Stimulated activated CD4-positive, alpha-beta T cell treated with anti-CD3 and anti-CD28 coated beads, Interleukin-12 subunit alpha, Interleukin-12 subunit beta, amount 100 ng/mL, for 48 hours (primary cell): ENCODE measurements at places on chromosomes 7 and 10.

- no peak for DNase-seq
These were observed 1.1 kb upstream of the HOXA13 start for GRCh38 chr7:27200761-27201579.

GRCh38 chr7:151143261-151144015, 24.1 kb downstream of the GBX1 start:
- no peak for DNase-seq

DNA sequence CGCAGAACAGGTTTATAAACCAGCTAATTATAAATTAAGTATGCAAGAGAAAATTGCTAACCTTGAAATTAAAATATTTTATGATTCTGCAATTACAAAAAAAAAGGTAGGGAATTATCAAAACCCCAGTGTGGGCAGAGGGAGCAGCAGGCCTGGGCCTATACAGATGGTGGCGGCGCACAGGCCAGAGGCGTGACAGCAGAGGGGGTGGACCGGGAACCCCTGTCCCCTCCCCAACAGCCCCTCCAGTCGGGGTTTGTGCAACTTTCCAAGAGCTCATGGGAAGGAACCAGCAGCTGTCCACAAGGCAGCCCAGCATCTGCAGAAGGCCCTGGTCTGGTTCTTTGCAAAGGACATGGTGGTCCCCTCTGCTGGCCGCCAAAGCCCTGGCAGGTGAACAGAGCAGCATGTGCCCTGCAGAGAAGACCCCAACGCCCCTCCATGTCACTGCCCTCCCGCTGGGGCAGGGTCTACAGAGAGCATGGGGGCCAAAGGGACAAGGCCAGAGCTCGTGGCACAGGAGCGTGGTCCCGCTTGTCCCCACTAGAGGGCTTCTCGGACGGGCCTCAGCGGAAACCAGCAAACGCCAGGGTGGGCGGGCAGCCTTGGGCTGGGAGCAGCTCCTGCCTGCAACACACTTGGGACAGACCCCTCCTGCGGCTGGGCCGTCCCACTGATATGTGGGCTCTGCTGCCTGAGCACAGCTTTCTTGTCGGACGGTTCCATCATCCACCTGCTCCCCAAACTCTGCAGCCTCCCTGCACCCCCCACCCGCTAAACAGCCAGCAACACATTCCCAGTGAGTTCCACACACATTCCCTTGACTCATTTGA, 75.1 kb downstream of the EBF3 start:
- peak; percentile 43 for DNase-seq

GRCh38 chr10:101110856-101111523, 20.1 kb upstream of the TLX1 start:
- DNase-seq: no peak

DNA sequence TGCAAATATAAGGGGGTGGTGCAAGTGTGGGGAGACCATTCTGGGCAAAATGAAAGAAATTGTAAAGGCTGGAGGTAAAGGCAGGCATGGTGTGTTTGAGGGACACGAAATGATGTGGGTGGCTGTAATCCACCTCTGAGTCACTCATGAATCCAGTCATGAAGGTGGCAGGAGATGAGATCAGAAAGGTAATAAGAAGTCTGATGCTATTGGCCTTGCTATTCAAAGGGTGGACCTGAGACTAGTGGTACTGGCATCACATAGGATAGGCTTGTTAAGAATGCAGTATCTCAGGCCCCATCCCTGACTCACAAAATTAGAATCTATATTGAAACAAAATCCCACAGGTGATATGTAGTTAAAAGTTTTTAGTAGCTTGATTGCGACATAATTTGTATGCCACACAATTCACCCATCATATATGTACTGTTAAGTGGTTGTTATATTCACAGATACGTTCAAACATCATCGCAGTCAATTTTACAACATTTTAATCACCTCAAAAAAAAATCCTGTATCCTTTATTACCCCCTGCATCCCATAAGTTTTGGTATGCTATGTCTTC, 85.6 kb downstream of the ST8SIA6 start:
- DNase-seq: no peak

DNA sequence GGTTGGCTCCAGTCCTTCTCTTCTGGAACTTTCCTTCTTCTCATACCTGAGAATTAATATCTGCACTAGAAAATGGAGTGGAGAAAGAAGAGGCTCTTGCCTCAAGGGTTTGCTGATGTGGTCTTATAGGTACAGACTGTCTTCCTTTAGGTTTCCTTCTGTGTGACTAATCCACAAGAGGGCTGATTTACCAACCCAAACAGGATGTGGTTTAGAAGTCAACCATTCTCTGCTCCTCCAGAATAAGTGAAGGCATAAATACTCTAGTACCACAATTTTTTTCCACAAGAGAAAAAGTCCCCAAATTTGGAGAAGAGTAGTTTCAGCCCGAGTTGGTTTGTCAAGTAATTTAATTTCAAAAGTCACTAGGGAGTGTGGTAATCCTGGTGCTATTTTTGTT, 85.8 kb downstream of the NRP1 start:
- DNase-seq: no peak

DNA sequence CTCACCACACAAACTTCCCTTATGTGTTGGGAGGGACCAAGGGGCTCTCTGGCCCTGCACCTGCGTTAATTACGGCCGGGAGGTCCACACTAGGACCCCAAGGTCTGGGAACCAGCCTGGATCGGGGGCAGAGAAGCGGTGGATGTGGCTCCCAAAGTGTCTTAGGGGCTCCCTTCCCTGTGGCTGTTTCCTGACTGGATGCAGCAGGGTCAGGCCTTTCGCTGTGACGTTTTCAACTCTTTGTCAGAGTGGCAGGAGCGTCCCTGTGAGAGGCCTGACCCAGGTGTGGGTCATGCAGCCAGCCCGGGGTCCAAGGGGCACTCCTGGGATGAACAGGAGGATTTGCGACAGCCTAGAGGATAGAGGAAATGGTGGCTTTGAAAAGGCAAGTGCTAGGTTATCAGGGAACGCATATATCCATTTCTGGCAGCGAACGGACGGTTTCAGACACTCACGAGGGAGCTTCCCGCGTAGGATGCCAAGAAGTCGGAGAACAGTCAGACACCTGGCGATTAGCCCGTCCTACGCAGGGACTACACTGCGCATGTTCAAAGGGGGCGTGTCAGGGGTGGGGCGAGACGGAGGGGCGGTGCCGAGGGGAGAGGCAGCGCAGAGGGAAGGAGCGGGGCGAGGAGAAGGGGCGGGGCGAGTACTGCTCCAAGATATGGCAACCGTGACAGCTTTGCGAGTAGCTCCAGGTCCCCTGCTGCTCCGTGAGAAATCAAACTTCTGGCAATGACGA, 46.2 kb upstream of the ZNF716 start:
- DNase-seq: no peak

DNA sequence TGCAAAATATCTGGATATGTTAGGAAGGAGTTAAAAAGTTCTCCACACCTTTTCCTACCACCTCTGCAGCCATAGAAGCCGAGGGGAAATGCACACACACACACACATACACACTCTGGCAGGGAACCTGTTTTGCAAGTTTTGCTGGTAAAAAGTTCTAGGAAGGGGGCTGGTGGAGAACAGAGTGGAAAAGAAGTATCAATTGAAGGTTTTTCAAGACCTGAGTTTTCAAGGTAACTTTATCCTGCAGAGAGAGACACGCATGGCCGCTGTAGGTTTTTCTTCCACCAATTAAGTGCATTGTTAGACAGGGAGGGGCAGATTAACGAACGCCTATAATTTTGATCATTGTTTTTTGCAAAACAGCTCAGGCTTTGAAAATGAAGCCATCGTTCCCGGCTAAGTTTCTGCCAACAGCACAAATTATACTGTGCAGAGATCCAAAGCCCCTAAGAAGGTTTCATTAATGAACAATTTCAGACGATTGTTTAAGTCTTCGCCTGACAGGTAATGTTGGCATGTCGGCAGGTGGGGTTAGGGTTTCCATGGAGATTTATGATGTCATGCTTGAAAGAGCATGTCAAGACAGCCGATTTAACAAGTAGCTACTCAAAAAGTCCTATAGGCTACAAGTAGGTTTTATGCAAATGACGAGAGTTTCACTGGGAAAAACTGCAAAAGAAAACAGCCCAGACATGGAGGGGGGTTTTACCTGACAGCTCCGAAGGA, 29.7 kb downstream of the KIAA1217 start:
- no peak for DNase-seq

- DNase-seq: no peak
These were observed 55.9 kb downstream of the SHH start for GRCh38 chr7:155756322-155756721.

GRCh38 chr7:159013181-159013690, 131.4 kb downstream of the VIPR2 start:
- DNase-seq: no peak

DNA sequence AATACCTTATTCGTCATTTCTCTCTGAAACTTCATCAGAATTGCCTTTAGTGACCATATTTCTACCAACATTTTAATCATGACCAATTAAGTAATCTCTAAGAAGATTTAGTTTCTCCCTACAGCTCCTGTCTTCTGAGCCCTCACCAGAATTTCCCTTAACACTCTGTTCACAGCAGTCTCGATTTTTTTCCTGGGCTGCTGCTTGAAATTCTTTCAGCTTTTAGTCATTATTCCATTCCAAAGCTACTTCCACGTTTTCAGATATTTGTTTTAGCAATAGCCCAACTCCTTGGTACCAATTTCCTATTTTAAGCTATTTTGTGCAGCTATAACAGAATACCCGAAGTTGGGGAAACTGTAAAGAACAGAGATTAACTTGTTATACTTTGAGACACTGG, 192.4 kb upstream of the DKK1 start:
- DNase-seq: no peak

DNA sequence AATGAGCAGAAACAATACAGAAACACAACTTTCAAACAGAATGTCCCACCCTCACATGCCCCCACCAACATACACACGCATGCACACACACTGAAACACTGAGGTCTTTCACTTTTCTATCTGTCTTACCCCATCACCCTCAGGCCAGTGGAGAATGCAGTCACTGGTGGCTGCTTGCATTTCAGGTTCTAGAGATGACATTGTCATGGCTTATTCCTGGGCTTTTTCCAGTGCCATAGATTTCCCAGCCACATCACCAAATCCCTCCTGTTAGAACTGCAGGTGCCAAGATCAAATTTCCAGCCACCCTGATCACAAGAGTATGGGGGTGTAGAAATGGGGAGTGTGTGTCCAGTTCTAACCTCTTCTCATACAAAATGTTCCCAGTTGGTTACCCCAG, 68.4 kb downstream of the CACNA2D1 start:
- DNase-seq: no peak

DNA sequence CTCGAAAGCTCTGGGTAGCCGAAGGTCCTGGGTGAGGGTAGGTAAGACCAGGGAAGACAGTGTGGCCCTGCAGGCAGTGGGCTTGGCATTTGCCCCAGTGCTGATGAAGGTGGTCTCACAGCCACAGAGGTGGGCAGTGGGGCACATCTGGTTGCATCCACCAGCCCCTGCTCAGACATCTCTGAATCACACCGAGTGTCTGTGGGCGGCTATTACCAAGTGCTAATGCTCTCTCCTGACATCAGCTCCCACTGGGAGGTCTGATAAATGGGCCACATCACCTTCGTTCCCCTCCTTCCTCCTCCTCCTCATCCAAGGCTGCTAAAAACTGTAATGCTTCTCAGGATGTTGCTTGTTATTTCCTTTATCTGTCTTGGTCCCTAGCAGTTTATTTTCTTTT, 330.9 kb upstream of the COBL start:
- DNase-seq: no peak

DNA sequence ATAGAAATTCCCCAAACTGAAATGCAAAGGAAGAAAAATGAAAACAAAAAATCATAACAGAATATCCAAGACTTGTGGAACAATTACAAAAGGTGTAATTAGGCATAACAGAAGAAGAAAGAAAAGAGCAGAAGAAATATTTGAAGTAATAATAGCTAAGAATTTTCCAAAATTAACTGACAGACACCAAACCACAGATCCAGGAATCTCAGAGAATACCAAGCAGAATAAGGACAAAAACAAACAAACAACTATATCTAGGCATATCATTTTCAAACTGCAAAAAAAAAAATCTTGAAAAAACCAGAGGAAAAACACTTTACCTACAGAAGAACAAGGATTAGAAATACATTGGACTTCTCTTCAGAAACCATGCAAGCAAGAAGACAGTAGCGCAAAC, 25.5 kb downstream of the CFAP70 start:
- no peak for DNase-seq

DNA sequence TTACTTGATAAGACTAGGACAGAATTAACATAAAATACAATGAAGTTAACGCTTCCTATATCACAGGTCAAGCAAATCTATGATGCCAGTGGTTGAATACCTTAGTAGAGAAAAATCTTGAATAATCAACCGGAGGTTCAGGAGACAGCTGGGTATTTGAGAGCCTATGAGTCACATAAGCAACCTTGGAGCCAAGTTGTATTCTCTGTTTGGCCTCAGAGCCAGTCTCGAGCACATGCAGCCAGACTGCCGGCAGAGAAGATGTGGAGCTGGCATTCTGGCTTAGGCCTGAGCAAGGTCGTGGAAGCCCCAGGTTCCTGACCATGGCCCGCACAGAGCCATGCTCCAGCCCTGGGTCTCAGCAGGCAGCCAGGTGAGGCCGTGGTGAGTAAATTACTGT, 90.3 kb downstream of the FAM204A start:
- no peak for DNase-seq

DNA sequence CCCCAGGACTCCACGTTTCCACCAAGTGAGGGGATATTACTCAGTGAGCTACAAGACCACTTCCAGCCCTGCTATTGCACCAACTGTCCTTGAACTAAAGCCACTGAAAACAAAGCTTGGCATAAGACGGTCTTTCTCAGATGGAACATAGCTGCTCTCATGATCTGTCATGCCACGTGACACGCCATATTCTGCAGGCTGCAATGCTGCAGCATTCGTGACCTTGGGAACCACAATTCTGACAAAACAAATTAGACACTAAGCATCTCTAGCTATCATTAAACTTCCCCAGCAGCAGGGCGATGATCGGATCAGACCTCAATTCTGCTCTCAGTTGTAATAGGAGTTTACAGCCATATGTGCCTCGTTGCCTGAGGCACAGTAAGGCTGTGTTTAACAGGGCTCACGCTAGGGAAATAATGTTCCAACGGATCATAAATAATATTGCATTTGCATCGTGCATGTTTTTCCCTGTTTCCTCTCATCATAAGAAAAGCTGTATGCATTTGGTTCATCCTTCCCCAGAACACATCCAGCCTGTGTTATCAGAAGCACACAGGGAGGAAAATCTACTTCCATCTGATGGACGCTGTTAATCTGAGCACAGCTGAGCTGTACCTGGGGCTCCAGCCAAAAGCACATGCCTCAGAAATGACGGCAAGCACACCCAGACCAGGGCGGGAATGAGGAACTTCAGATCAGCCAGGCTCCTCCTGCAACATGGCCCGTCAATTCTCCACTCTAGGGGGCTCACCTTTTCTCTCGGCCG, 38.6 kb upstream of the CNPY1 start:
- no peak for DNase-seq

GRCh38 chr7:22154143-22154529, 202.8 kb downstream of the RAPGEF5 start:
- no peak for DNase-seq
